T-helper 17 cell (primary cell): ENCODE measurements at places on chromosomes 7 and 10. TPM values are rescaled to one million over a fixed set of nuclear protein-coding genes. Genes with fewer than 3 reads are reported as not detected.

GRCh38 chr10:73816917-73817729 lies 5.7 kb upstream of the NDST2 start:
- H3K4me3 ChIP-seq = no peak overlapping the region
- H3K4me1 ChIP-seq = peaks cover 9% of the 10 kb centered on the region
- no peaks in the 10 kb centered on the region for H3K27me3 ChIP-seq
- DNase-seq = no peak
- no peak overlapping the region for H3K27ac ChIP-seq

DNA sequence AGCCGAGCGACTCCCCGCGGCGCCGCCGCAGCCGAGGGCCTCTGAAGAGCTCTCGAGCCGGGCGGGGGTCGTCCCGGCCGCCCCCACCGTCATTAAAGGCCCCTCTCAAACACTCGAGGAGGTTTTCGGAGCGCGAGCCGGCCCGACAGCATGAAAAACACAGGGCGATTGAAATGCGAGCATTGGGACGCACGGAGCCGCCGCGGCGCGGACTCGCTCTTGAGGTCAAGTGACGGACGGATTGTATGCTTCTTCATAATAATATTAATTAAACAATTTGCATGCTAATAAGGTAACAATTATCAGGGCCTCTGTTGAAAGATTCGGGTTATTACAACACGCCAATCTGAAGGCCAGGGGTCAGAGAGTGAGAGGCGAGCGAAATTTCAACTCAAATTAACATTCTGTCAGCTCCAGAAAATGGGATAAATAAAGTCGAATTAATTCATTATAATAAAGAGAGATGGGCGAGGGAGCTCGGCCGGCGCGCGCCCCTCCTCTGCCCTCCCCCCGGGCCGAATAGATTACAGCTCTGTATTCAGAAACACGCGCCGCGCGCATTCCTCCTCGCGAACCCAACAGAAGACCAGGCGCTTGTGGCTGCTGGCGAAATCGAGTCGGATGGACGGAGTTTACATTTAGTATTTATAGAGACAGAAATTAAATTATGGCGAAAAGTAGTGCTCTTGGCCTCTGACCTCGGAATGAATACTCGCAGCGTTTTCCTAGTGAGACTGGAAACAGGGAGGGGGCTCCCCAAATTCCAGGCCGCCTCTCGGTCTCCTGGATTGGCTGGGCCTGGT lies 2.1 kb upstream of the UNCX start:
- no peak overlapping the region for H3K4me3 ChIP-seq
- H3K4me1 ChIP-seq = peaks cover 15% of the 10 kb centered on the region
- peaks cover 57% of the 10 kb centered on the region for H3K27me3 ChIP-seq
- no peak for DNase-seq

DNA sequence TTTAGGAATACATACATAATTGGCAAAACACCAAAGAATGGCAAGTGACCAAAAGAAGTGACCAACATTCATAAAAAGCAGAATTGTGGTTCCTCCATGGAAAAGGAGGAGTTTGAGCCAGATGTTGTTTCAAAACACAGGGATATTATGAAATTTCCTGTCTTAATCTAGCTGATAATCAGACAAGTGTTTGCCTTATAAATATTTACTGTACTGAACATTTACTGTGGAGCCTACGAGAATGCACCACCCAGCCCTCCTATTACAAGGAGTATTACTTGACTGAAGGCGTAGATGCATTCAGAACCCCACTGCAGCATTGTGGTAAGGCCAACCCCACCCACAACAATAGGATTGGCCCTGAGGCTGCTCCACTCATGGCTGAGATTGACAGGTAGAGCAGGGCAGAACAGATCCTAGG lies 118.9 kb downstream of the AKR1D1 start:
- DNase-seq = no peak
- H3K27ac ChIP-seq = no peak overlapping the region
- no peaks in the 10 kb centered on the region for H3K4me1 ChIP-seq
- H3K36me3 ChIP-seq = no peaks in the 10 kb centered on the region

- H3K27me3 ChIP-seq = no peaks in the 10 kb centered on the region
- H3K27ac ChIP-seq = peak overlapping the region; percentile 14
- H3K4me1 ChIP-seq = peaks cover 24% of the 10 kb centered on the region
- DNase-seq = no peak
- no peak overlapping the region for H3K4me3 ChIP-seq
- no peaks in the 10 kb centered on the region for H3K36me3 ChIP-seq
Measured at GRCh38 chr7:36971515-36972139, 247.3 kb upstream of the AOAH start.

DNA sequence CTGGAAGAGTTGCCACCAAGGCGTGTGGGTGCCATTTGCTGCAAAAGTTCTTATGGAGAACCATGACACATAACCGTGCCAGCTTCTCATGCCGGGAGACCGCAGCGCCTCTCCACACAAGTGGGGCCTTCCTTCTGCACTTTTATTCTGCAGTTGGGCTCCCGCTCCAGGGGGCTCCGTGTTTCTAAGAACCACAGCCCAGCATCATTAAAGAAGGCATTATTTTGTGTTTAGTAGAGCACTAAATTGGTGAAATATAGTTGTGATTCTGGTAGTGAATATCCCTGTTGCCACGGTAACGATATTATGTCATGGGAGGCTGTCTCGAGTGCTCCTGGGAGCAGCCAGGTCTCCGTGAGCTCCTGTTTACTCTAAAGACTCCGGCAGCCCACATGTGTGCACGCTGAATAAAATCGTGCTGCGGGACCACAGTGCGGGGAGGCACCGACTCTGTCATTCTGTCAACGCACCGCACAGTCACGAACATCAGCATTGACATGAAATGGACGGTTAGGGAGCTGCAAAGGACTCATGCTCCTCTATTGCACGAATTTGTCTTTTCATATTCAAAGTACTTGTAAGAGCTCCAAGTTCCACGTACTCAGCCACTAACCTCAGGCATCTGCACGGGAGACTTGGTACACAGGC lies 68.8 kb upstream of the PITRM1 start:
- no peak overlapping the region for H3K4me3 ChIP-seq
- no peak overlapping the region for H3K27ac ChIP-seq
- peaks cover 27% of the 10 kb centered on the region for H3K27me3 ChIP-seq

GRCh38 chr7:139118805-139119485 lies 9.4 kb upstream of the ZC3HAV1 start:
- no peaks in the 10 kb centered on the region for H3K36me3 ChIP-seq
- no peaks in the 10 kb centered on the region for H3K27me3 ChIP-seq
- peak overlapping the region; percentile 89 for H3K27ac ChIP-seq
- H3K4me3 ChIP-seq = peak overlapping the region; percentile 88
- DNase-seq = no peak
- H3K4me1 ChIP-seq = peaks cover 26% of the 10 kb centered on the region

DNA sequence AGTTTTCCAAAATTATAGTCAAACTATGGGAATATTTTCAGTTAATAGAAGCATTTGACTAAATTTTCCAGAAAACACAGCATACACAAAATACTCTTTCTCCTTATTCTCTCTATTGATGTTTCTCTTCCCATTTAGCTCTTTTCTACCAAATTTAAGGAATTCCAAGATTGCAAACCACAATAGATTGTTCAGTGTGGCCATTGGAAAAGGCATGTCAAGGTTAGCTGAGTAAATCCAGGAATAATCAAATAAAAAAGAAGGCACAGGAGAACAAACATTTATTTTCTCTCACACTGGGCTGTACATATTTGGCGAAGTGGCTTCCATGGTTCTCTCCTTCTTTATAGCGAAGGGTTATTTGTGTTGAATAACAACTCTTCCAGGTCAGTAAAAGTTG lies 117.3 kb downstream of the THSD7A start:
- no peaks in the 10 kb centered on the region for H3K4me1 ChIP-seq
- no peak overlapping the region for H3K27ac ChIP-seq
- no peaks in the 10 kb centered on the region for H3K36me3 ChIP-seq
- no peak for DNase-seq
- no peak overlapping the region for H3K4me3 ChIP-seq

- peaks cover 6% of the 10 kb centered on the region for H3K27me3 ChIP-seq
- H3K4me1 ChIP-seq = peaks cover 5% of the 10 kb centered on the region
Measured at GRCh38 chr10:27297844-27298521, 57.4 kb upstream of the ACBD5 start.

DNA sequence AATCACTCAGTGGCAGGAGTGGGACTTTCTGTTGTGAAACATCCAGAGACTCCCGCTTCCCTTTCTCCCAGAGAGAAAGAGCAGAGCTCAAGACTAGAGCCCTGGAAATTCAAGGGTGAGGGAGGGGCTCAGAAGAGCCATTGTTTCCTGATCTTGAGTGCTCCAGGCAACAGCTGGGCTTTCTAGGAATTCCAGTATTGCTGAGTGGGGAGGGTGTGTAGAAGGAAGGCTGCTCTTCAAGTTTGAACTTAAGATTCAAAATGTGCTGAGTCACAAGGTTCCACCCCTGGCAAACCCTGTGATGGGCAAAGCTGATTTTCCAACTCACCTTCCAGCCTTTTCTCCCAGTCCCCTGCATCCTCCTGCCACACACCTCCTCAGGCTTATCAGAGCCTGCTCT lies 42.3 kb upstream of the MSRB2 start:
- H3K4me1 ChIP-seq = no peaks in the 10 kb centered on the region
- DNase-seq = no peak
- no peak overlapping the region for H3K27ac ChIP-seq
- peaks cover 60% of the 10 kb centered on the region for H3K27me3 ChIP-seq
- H3K4me3 ChIP-seq = no peak overlapping the region

GRCh38 chr7:130131964-130132875 lies 61.9 kb downstream of the KLHDC10 start:
- DNase-seq = no peak
- no peak overlapping the region for H3K4me3 ChIP-seq
- H3K27me3 ChIP-seq = no peaks in the 10 kb centered on the region
- H3K4me1 ChIP-seq = peaks cover 13% of the 10 kb centered on the region
- H3K27ac ChIP-seq = no peak overlapping the region

- DNase-seq = no peak
- no peak overlapping the region for H3K4me3 ChIP-seq
- no peaks in the 10 kb centered on the region for H3K4me1 ChIP-seq
Measured at GRCh38 chr7:7883394-7883793, 85.2 kb upstream of the GLCCI1 start.

DNA sequence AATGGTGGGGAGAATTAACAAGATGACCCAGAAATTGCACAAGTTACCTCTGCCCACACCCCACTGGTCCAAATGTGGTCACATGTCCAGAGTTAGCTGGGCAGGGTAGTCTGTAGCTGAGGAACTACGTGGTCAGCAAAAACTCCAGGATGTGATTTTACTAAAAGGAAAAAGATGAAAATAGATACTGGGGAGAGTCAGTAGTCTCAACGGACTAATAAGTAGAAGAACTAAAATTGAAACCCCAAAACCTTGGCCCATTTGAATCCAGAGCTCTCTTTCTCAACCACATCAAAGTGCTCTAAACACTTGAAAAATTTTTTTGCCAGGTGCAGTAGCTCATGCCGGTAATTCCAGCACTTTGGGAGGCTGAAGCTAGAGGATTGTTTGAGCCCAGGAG lies 146.3 kb downstream of the SKIDA1 start:
- H3K27me3 ChIP-seq = peaks cover 6% of the 10 kb centered on the region
- no peak overlapping the region for H3K4me3 ChIP-seq
- H3K36me3 ChIP-seq = no peaks in the 10 kb centered on the region
- H3K4me1 ChIP-seq = peaks cover 2% of the 10 kb centered on the region
- DNase-seq = no peak

DNA sequence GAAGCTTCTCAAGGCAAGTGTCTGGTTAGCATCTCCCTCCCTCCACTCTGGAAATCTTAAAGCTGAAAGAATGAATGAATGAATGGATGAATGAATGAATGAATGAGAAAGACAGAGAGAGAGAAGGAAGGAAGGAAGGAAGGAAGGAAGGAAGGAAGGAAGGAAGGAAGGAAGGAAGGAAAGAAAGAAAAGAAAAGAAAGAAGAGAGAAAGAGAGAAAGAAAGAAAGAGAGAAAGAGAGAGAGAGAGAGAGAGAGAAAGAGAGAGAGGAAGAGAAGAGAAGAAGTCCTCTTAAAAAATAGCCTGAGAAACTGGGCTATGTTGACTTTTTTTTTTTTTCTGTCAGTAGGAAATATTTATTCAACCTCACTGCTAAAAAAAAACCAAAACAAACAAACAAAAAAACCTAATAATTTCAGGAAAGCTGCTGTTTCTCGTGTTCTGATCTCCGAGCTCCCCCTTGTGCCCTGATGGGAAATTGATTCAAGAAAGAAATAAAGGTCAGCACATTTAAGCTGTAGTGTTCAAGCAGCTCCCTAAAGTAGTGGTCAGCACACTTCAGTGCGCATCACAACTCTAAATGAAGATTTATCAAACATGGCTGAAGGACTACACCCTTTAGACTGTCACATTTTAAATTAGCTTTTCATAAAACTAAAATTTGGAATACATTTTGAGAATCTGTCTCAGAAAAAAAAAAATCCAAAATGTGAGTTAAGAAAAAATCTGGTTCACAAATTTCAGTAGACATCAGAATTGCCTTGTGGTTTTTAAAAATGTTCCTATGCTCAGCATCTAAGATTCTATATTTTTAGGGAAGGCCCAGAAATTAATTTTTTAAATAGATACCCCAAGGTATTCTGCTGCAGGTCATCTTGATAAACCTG lies 154.3 kb downstream of the ELAPOR2 start:
- H3K27me3 ChIP-seq = no peaks in the 10 kb centered on the region
- H3K4me3 ChIP-seq = no peak overlapping the region
- no peak for DNase-seq
- H3K4me1 ChIP-seq = peaks cover 4% of the 10 kb centered on the region

DNA sequence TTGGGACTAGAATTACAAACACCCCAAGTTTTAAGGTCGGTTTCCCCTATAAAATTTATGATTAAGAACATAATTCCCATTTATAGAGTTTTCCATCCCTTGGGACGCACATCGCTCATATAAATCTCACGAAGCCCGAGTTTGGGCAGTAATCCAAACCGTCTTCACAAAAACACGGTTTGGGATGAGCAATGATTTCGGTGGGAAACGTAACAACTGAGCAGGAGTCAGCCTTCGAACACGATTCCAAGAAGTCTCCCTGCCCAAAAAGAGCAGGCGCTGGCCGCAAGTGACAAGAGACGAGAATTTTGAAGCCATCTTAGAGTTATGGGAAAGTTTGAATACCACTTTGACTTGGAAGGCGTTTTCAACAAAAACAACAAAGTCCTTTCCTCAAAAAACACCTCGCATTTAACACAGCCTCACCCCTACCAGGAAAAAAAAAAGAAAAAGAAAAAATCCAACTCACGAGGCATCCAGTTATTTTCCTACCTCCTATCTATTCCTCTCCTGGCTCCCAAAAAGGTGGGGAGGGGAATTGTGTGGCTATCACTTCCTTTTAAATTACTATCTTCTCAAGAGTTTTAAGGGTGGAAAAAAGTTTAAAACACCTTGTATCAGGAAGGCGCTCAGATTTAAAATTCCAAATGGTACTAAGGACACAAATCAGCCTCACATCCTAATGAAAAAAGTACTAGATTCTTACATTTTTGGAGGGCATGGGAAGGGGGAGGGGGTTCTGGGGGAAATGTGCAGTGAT lies 1.6 kb downstream of the SEPHS1 start:
- H3K4me1 ChIP-seq = peaks cover 32% of the 10 kb centered on the region
- no peaks in the 10 kb centered on the region for H3K27me3 ChIP-seq
- peak overlapping the region; percentile 85 for H3K4me3 ChIP-seq

The LRRC18 gene
- total RNA-seq = not detected

The OPN1SW gene
- not detected for total RNA-seq

The ANKRD30A gene
- not detected for total RNA-seq

The TMEM273 gene
- 11.3 TPM for total RNA-seq

The MYOZ1 gene
- total RNA-seq = not detected

The SLIT1 gene
- total RNA-seq = 0.44 TPM

The UPK3BL2 gene
- 84.2 TPM for total RNA-seq

The NPSR1 gene
- not detected for total RNA-seq
